ENCODE measurements at places on chromosomes 6 and 20.

- no peak for DNase-seq
These were observed 608.1 kb downstream of the PKHD1 start for GRCh38 chr6:51479296-51479695.

GRCh38 chr6:125050663-125051318 lies 88.6 kb downstream of the RNF217 start:
- no peak for DNase-seq

DNA sequence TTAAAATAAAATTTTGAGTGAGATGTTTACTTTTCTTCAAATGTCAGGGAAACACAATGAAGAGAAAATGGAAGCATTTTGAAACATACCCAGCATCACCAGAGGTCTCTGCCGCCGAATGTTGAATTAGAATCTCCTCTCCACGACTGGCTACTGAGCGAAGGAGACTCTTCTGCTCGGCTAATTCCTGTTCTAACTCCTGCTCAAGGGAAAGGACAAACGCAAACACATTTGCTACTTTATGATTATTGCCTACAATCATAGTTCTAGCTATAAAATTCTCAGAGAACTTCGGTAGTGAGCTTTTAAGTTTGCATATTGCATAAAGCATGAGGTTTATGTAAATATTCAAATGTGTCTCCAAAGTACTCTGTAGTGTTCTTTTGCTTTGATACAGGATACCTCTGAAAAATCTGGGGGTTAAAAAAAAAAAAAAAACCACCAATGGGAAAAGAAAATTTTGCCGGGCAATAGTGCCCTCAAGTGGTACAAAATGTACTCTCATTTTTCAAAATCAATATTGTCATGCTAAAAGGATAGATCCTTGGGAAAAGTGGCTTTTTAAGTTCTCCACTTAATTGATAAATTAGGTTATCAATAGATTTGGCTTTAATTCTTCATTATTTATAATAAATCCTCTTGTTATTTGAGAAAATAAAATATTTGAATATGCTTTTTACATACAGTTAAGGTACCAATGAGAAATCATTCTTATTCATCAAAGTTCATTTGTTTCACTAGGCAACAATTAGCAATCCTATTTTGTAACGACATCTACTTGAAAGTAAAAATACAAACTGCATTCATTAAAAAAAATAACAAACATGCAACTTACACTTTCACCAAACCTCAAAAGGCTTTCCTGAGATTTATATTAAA lies 369.0 kb downstream of the SYNE1 start:
- DNase-seq: no peak

GRCh38 chr6:41103847-41104246 lies 31.1 kb downstream of the NFYA start:
- no peak for DNase-seq

- peak; percentile 71 for DNase-seq
These were observed 20.5 kb downstream of the GCLC start for GRCh38 chr6:53524455-53524815.

DNA sequence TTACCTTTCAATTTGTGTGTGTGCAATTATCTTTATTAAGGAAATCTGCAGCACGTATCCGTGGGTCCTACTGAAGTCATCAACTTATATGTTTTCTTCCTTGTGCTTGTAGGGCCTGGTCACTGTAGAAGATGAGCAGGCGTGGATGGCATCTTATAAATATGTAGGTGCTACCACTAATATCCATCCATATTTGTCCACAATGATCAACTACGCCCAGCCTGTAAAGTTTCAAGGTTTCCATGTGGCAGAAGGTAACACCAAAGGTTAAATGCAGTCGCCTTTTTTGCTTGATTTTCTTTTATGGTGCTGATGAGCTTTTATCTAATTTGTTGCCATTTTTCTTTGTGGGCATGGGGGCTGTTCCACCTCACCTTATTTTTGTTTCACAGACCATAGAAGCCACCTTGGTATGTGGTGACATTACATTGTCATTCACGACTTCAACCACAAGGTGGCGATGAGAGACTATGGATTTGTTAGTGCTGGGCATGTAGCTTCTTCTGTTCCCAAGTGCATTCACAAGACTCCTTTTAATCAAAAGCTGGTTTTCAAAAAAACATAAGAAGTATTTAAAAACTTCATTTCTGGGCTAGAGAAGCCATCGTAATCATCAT lies 106.5 kb upstream of the LAMP5 start:
- peak; percentile 73 for DNase-seq

DNA sequence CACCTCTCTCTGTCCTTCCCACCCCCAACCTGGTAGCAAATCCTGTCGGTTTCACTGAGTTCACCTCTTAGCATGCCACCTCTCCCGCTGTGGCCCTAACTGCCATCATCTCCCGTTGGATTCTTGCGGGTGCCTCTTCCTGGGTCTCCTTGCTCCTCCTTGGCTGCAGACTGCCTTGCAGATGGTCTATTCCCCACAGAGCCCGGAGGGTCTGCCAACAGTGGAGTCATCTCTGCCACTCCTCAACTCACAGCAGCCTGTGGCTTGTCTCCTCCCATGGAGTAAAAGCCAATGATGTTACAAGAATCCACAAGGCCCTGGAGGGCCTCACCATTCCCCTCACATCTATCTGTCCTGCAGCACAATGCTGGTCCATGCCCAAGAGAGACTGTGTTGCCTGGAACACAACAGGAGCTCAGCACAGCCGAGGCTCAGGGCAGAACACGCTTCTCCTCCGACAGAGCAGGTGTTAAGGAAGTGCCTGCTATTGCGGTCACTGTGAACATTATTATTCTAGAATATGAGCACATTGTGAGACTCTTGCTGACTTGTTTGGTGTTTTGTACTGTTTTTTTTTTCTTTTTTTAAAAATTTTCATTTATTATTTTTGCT lies 241.8 kb upstream of the SULF2 start:
- peak; percentile 39 for DNase-seq

DNA sequence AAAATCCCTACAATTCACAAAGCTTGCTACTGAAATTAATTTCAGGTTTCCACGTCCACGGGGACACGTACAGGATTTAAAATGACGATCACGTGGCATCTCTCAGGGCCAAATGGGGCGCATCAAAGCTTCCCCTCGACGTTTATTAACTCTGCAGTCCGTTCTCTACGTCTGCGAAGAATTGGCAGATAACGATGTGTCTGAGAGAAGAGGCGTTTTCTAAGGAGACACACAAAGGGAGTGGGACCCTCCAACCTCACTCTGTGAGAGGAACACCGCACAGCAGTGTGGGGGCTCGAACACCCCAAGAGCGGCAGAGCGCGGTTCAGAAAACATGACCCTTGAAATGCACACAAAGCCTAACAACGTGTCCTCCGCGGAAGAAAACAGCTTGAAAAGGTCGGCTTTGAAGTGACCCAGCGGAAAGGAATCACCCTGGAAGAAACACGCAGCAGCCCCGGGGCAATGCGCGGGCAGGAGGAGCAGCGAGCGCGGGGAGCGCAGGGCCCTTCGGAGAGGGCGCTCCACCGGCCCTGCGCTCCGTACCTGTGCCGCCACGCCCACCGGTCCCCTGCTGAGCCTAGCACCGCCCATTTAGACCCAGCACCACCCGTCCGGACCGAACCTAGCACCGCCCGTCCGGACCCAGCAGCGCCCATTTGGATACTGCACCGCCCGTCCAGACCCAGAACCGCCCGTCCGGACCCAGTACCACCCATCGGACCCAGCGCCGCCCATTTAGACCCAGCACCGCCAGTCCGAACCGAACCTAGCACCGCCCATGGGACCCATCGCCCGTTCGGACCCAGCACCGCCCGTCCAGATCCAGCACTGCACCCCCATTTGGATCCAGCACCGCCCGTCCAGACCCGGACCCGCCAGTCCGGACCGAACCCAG lies 1.1 kb upstream of the AFDN start:
- peak; percentile 15 for DNase-seq

GRCh38 chr6:105603788-105604586 lies 201.1 kb upstream of the PREP start:
- peak; percentile 88 for DNase-seq

- no peak for DNase-seq
These were observed 21.6 kb downstream of the JAG1 start for GRCh38 chr20:10652185-10652584.

DNA sequence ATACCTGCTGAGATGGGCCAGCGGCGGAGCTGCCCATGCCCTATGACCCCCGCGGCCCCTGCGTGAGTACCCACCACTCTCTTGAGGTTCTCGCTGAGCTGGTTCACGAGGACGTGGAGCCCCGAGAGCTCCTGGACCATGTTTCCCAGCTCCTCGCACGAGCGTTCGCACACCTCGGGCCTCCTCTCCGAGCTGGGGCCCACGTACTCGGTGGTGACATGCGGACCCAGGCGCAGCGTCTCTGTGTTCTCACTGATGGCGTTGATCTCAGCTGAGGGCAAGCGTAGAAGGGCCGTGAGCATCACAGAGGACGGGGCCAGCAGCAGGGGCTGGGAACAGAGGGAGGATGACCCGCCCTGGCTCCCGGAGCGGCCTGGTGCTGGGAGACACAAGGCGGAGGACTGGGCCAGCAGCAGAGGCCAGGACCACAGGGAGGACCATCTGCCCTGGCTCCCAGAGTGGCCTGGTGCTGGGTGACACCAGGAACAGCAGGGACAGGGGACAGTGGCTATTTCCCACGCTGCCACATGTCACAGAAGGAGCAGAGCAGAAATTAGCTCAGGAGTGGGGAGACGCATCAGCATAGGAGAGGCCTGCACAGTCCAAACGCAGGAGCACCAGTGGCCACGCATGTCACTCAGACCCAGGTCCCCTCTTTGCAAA lies 11.8 kb downstream of the THBS2 start:
- no peak for DNase-seq

GRCh38 chr6:16286151-16286522 lies 47.8 kb downstream of the GMPR start:
- peak; percentile 51 for DNase-seq

GRCh38 chr6:25424303-25424702 lies 145.1 kb downstream of the CARMIL1 start:
- DNase-seq: no peak

GRCh38 chr6:130632277-130632676 lies 194.9 kb upstream of the SMLR1 start:
- peak; percentile 61 for DNase-seq

- DNase-seq: no peak
These were observed 15.7 kb upstream of the TGM2 start for GRCh38 chr20:38180781-38181180.

- no peak for DNase-seq
These were observed 8.5 kb downstream of the JARID2 start for GRCh38 chr6:15254070-15254975.

DNA sequence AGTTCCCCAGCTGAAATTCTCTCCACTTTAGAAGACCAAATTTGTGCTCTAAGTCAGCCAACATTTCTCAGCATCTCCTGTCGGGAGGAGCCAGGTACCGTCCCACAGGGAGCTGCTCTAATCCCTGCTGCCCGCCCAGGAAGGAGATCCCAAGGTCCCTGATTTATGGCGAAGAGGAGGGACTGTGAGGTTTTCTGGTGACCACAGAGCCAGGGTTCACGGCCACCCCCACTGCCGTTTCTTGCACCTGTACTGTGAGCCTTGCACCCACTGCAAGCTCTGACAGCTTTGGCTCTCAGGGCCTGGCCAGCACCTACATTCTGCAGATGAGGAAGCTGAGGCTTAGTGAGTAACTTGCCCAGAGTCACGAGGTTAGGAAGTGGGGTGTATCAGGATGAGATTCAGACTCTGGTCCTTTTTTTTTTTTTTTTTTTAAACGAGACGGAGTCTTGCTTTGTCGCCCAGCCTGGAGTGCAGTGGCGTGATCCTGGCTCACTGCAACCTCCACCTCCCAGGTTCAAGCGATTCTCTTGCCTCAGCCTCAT lies 34.9 kb downstream of the FOXC1 start:
- DNase-seq: no peak

GRCh38 chr6:43900916-43901732 lies 131.1 kb downstream of the VEGFA start:
- DNase-seq: no peak

DNA sequence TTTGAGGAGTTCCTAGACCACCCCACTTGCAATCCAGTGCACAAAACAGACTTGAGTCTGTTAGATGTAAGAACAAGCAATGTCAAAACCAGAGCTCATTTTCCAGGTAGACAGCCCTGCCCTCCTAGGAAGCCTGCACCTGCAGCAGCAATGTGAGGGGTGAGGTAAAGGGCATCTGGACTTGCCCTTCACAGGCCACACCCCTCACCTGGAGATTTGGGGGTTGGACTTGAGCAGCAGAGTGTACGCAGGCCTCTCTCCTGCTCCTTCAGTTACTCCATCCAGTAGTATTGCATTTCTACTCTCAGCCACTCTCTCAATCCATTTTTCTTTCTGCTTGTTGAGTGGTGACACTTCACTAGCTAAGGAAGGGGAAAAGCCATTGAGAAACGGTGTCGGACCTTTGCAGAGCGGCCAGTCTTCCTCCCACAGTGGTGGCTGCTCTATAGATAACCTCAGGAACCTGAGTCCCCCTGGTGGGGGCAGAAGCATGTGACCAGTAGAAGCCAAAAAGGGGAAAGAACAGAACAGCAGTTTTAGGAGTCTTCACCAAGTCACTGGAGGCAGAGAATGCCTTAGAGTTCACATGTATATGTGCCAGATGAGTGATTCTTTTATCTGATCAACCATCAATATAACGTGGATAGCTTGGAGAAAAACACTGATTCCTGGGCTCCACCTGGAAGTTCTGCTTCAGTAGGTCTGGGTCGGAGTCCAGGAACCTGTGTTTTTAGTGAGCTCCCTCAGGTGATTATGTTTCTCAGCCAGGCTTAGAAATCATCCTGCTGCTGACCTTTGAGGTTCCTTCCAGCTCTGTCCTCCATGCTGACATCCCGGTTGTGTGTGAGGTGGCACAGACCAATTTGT lies 28.0 kb downstream of the ARFGEF2 start:
- no peak for DNase-seq

GRCh38 chr6:123909989-123910388 lies 106.3 kb downstream of the NKAIN2 start:
- no peak for DNase-seq

- no peak for DNase-seq
These were observed 16.8 kb upstream of the HINT3 start for GRCh38 chr6:125939791-125940190.

DNA sequence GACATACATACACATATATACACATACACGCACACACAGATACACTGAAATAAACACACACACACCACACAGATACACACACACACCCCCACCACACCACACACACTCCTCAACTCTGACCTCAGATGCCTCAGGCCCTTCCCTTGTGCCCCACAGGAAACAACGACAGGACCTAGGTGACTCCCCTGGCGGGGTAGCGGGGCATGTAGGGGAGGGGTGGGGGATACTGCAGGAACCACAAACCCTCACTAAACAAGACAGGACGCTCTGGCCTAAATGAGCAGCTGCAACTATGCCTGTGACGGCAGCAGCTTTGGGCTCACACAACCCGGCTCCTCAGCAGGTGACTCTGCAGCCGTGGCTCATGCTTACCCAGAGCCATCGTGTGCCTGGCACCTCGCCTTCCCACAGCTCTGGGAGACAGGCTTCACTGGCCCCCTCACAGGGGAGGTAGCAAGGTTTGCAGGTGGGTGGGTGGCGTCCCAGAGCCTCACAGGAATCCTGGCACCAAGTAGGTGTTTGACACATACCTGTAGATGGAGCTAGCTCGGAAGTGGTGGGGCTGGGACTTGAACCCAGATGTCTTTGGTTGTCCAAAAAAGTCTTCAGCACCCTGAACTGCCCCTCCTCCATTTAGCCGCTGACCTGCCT lies 100.8 kb downstream of the GRM4 start:
- DNase-seq: no peak

GRCh38 chr6:23735151-23735550 lies 390.9 kb upstream of the NRSN1 start:
- no peak for DNase-seq
